H9 (cell line): ENCODE measurements at places on chromosomes 6 and 20. TPM values are rescaled to one million over a fixed set of nuclear protein-coding genes. Genes with fewer than 3 reads are reported as not detected.

Gene PPIL4
- total RNA-seq = 36.9 and 38.0 TPM in 2 replicates

DNA sequence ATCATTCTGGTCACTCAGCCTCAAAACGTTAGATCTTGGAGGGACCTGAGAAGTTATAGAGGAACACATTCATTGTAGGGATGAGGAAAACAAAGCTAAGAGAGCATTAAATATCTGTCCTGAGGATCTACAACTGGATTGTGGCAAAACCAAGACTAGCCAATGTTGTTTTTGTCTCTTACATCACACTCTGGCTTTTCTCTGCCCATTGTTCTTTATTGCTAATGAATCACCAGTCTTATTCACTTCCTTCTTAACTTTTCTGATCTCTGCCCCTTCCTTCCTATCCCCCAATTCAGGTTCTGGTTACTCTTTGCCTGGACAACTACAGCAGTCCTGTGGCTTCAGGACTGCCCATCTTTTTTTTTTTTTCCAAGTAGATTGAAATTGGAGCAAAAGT is 57.0 kb upstream of the PREP start:
- peaks cover 5% of the 10 kb centered on the region for H3K36me3 ChIP-seq
- H3K4me1 ChIP-seq = peaks cover 2% of the 10 kb centered on the region; the same call in 1 of the 2 replicates
- H3K27me3 ChIP-seq = no peaks in the 10 kb centered on the region
- DNase-seq = no peak
- H3K27ac ChIP-seq = no peak overlapping the region
- no peak overlapping the region for H3K4me3 ChIP-seq

GRCh38 chr20:9215539-9215938 is 146.7 kb downstream of the PLCB4 start:
- no peaks in the 10 kb centered on the region for H3K27me3 ChIP-seq
- H3K36me3 ChIP-seq = no peaks in the 10 kb centered on the region
- DNase-seq = no peak
- no peak overlapping the region for H3K4me3 ChIP-seq

DNA sequence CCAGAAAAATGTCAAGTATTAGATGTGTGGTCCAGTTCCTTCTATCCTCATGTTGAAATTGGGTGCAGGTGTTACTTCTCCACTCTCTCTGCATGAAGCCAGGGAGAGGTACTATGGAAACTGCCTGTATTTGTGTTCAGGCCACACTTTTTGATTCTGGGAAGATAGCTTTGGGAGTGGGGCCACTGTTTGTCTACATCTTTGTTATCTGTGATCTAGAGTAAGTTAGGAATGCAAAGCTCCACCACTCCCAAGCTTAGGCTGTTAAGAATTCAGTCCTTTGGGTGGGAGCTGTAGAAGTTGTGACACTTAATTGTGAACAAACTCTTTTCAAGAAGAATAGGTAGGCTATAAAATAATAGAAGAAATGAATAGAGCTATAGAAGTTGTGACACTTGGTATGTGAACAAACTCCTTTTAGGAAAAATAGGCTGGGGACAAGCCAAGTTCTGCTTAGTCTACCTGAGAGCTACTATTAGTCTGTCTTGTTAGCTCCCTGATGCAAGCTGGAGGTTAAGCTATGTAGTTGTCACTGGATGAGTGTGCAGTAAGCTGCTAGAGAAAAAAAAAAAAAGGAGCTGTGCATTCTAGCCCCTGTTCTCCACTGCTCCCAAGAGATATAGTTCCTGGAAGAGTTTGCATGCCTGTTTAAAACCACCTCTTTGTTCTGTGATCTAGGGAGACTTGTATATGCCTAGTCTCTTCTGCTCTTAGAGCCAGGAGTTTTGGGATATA is 7.1 kb upstream of the GFRAL start:
- no peaks in the 10 kb centered on the region for H3K36me3 ChIP-seq
- H3K4me1 ChIP-seq = no peaks in the 10 kb centered on the region
- DNase-seq = no peak
- H3K27me3 ChIP-seq = no peaks in the 10 kb centered on the region
- H3K4me3 ChIP-seq = no peak overlapping the region

- DNase-seq = no peak
- H3K27me3 ChIP-seq = no peaks in the 10 kb centered on the region
- H3K4me3 ChIP-seq = no peak overlapping the region
- no peaks in the 10 kb centered on the region for H3K36me3 ChIP-seq
- no peak overlapping the region for H3K27ac ChIP-seq
Observed at GRCh38 chr20:23995905-23996666, 7.5 kb upstream of the GGTLC1 start.

Gene MUCL3
- total RNA-seq = 0.15 and 0.20 TPM in 2 replicates

DNA sequence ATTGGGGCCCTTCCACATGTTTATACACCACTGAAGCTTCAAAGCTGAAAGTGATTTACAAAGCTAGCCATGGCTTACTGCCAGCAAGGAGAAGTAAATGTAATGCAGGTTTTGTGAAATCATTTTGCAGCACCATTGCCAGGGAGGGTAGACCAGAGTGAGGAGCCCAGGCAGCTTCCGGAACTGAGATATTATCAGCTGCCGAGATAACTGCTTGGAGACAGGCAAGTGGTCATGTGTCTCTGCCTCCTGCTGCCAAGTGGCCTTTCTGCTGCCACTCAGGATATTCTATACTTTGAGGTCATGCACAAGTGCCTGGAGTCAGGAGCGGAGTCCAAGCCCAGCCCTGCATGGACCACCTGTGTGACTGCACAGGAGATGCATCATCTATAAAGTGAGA is 160.2 kb downstream of the SYNDIG1 start:
- H3K27ac ChIP-seq = no peak overlapping the region
- H3K27me3 ChIP-seq = no peaks in the 10 kb centered on the region
- H3K4me3 ChIP-seq = no peak overlapping the region
- H3K4me1 ChIP-seq = no peaks in the 10 kb centered on the region; the same call in 1 of the 2 replicates

GRCh38 chr6:4316867-4317400 is 181.6 kb upstream of the ECI2 start:
- H3K4me1 ChIP-seq = no peaks in the 10 kb centered on the region; the same call in 1 of the 2 replicates
- no peak for DNase-seq
- H3K36me3 ChIP-seq = peaks cover 7% of the 10 kb centered on the region; the same call in 1 of the 2 replicates
- H3K4me3 ChIP-seq = no peak overlapping the region

DNA sequence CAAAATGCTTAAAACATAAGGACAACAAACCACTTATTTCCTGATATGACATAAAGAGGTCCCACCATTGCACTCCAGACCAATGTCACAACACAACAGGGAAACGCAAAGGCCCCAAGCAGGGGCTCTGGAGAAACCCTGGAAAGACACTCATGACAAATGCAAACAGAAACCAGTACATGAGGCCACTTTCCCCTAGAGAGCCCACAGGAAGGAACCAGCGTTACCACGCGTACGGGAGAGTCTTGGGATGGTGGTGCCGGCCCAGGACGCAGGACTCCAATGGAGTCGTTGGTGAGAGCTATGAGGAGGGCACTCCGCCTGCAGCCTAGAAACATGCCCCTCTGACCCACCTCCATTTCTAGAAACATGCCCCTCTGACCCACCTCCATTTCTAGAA is 20.2 kb downstream of the GMEB2 start:
- H3K4me1 ChIP-seq = no peaks in the 10 kb centered on the region
- no peak overlapping the region for H3K27ac ChIP-seq
- no peak overlapping the region for H3K4me3 ChIP-seq

GRCh38 chr20:44896583-44896982 is 11.1 kb downstream of the YWHAB start:
- no peak for DNase-seq
- no peaks in the 10 kb centered on the region for H3K27me3 ChIP-seq
- H3K4me3 ChIP-seq = no peak overlapping the region
- peaks cover 10% of the 10 kb centered on the region for H3K36me3 ChIP-seq
- H3K27ac ChIP-seq = no peak overlapping the region

Gene OLIG3
- 0.22 and 0.42 TPM in 2 replicates for total RNA-seq

Gene ZNF334
- 17.2 and 19.5 TPM in 2 replicates for total RNA-seq

DNA sequence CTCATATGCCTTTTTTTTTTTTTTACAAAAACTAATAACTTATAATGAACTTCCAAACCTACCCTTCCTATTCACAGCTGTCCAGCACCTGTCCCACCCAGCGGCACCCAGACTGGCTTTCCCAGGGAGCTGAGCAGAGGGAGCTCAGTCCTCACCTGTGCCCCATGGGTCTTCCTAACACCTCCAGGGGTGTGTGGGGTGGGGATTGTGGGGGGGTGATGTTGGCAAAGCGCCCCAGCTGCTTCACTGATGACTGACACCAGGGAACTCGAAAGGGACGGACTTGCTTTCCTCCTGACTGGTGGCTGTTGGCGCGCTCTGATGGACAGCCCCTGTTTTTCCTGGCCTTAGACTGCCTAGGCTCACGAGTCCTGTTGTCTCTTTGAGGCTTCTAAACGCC is 14.2 kb upstream of the SYNJ2 start:
- no peak overlapping the region for H3K4me3 ChIP-seq
- no peaks in the 10 kb centered on the region for H3K36me3 ChIP-seq
- no peaks in the 10 kb centered on the region for H3K27me3 ChIP-seq
- no peaks in the 10 kb centered on the region for H3K4me1 ChIP-seq
- H3K27ac ChIP-seq = no peak overlapping the region
- no peak for DNase-seq

- H3K4me3 ChIP-seq = no peak overlapping the region
- no peaks in the 10 kb centered on the region for H3K27me3 ChIP-seq
- H3K4me1 ChIP-seq = no peaks in the 10 kb centered on the region
Observed at GRCh38 chr6:118722829-118723813, 71.7 kb upstream of the CEP85L start.

DNA sequence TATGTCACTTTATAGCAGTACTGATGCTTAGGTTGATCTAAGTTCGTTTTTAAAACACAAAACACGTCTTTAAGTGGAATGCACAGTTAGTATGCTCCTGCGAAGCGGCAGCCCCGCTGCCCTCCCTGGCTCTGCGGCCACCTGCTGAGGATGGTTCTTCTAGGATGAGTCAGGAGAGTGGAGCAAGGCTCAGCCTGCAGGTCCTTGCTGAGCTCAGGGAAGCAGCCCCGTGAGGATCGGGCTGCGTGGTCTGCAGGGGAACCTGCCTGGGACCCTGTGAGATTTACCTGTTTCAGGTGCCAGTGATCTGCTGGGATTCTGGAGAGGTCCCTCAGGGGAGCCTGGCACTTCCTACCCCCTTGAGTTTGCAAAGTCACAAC is 57.5 kb downstream of the SYNJ2 start:
- H3K27me3 ChIP-seq = no peaks in the 10 kb centered on the region
- no peak overlapping the region for H3K27ac ChIP-seq
- peaks cover 25% of the 10 kb centered on the region for H3K36me3 ChIP-seq
- H3K4me1 ChIP-seq = no peaks in the 10 kb centered on the region; the same call in 1 of the 2 replicates
- no peak overlapping the region for H3K4me3 ChIP-seq

DNA sequence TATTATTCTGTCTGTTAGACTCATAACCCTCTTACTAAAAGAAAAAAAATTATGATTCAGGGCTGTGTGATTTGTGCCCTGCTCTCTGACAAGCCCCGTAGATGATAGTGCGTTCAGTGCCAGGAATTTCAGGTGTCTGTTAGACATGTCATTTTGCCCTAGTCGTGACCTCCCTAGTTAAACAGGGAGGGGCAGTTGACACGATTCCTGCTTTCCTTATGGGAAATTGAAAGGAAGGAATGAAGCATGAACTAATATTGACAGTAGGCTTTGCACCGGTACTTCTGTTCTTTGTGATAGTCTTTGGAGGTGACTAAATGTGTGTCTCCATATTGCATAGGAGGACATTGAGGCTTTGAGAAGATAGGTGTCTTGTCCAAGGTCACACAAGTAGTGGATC is 26.3 kb downstream of the RPRD1B start:
- H3K27ac ChIP-seq = no peak overlapping the region
- H3K36me3 ChIP-seq = peaks cover 19% of the 10 kb centered on the region
- no peaks in the 10 kb centered on the region for H3K4me1 ChIP-seq
- H3K4me3 ChIP-seq = no peak overlapping the region

DNA sequence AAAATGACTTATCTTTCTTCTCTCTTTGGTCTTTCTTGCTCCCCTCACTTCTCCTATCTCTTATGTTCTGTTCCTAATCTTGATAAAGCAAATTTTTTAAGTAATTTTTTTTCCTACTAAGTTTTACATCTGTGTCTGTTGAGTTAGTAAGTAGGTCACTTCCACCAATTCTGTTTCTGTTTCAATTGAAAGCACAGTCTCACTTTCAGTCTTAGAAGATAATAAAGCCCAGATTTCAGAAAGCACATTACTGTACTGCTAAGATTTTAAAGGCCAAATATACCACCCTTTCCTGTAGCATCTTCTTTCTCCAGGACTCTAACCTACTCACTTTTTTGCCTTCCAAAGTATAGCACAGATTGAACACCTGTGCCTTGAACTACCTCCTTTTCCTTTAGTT is 866.1 kb upstream of the ADGRB3 start:
- no peak for DNase-seq
- no peak overlapping the region for H3K4me3 ChIP-seq
- H3K4me1 ChIP-seq = no peaks in the 10 kb centered on the region; the same call in 1 of the 2 replicates
- no peaks in the 10 kb centered on the region for H3K36me3 ChIP-seq
- H3K27ac ChIP-seq = no peak overlapping the region

DNA sequence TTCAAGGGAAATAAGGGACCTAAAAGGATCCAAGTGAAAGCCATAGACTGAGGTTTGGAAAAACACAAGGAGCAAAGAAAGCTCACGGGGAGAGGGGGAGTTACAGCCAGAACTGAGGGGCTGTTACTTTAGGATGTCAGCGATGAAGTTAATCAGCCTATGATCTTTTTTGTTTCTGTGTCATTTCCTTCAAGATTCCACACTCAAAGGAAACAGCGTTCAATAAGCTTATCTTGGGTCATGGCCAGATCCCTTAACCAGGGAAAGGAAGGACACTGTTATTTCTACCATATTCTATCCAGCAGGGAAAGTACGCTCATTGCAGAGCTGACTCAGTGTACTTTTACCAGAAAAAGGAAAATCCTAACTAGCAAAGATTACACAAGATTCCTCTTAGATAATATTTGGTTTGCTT is 132.8 kb downstream of the PFDN4 start:
- H3K36me3 ChIP-seq = no peaks in the 10 kb centered on the region; the same call in 2 of the 3 replicates
- H3K4me3 ChIP-seq = no peak overlapping the region
- no peak overlapping the region for H3K27ac ChIP-seq

Gene C6orf132
- total RNA-seq = 45.1 and 48.4 TPM in 2 replicates

DNA sequence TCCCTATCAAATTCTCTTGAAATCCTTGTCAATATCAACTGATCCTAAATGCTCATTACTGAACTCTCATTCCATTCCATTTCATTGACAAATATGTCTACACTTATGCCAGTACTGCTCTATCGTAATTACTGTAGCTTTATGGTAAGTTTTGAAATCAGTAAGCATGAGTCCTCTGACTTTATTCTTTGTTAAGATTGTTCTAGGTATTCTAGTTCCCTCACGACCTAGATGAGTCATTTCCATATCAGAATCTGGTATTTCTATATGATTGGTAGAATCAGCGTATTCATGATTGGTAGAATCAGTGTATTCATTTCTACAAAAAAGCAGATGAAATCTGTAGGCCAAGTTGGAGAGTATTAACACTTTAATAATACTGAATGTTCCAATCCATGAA is 318.6 kb upstream of the RUNX2 start:
- H3K4me3 ChIP-seq = no peak overlapping the region
- no peak overlapping the region for H3K27ac ChIP-seq
- H3K36me3 ChIP-seq = peaks cover 10% of the 10 kb centered on the region; the same call in 1 of the 3 replicates
- no peak for DNase-seq
- H3K27me3 ChIP-seq = no peaks in the 10 kb centered on the region
